ENCODE measurements at places on chromosomes 16 and 17.

- DNase-seq, result no peak
Measured at GRCh38 chr17:21025451-21025850, 17.4 kb downstream of the USP22 start.

GRCh38 chr17:51461578-51462004 is 201.2 kb downstream of the UTP18 start:
- DNase-seq, result peak; percentile 33

DNA sequence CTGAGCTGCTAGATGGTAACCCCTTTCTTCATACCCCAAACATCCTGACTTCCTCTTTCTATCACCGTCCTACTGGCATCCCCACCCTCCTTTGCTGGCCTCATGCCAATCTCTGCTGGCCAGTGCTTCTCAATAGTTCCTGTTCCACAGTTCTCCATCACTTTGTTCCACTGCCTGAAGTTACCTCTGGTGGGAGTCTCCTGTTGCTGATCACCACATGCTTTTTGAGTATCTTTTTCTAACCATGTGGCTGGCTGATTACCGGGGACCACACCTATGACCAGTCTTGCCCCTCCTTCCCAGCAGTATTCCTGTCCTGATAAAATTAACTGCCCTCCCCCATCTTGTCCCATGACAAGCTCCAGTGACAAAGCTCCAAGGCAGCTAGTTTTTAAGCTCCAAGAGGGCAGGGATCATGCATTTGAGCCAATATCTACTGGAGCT is 380.4 kb upstream of the CCL2 start:
- no peak for DNase-seq

- DNase-seq, result no peak
Measured at GRCh38 chr16:75108792-75109731, 7.5 kb downstream of the LDHD start.

- DNase-seq, result peak; percentile 70
Measured at GRCh38 chr17:81926451-81927151, 934 bp downstream of the MAFG start.

DNA sequence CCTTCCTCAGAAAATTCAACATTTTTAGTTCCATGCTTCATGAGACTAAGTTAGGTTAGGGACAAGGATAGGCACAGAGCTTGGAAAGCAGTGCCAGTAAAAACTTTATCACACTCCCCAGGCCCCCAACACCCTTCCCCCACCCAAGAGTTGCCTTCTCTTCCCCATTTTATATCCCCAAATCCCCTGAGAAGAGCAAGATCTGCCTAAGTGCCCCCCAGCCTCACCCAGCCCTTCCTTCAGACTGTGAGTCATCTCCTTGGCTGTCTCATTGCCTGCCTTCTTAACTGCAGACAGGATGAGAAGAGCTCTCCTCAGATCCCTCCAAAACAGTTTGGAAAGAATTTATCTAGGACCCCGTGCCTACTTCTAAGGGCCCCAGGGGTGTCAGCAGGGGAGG is 55.8 kb downstream of the NEUROD2 start:
- DNase-seq, result no peak
